Colonic mucosa (tissue), 4 donors: ENCODE measurements at places on chromosomes 7 and 10. TPM values are rescaled to one million over a fixed set of nuclear protein-coding genes. Genes with fewer than 3 reads are reported as not detected.

ARHGEF35 gene
- total RNA-seq: 57.0 TPM

LRWD1 gene
- 11.4 TPM for total RNA-seq

FAM25A gene
- total RNA-seq: not detected

GRCh38 chr10:109922358-109922975 is 844 bp downstream of the XPNPEP1 start:
- no peak for DNase-seq
